ENCODE measurements at places on chromosomes 5 and 9. TPM values are rescaled to one million over a fixed set of nuclear protein-coding genes. Genes with fewer than 3 reads are reported as not detected.

- peak overlapping the region; percentile 52 for H3K27ac ChIP-seq
- H3K4me3 ChIP-seq: no peak overlapping the region
- H3K36me3 ChIP-seq: peaks cover 56% of the 10 kb centered on the region
- no peaks in the 10 kb centered on the region for H3K27me3 ChIP-seq
These were observed 13.6 kb downstream of the TRMO start for GRCh38 chr9:97908705-97909104.

NUTM2G gene
- not detected for total RNA-seq

GRCh38 chr5:5497152-5497788 is 74.8 kb downstream of the ICE1 start:
- peaks cover 20% of the 10 kb centered on the region for H3K4me1 ChIP-seq
- DNase-seq: peak; percentile 37
- no peak overlapping the region for H3K4me3 ChIP-seq
- H3K27me3 ChIP-seq: peaks cover 35% of the 10 kb centered on the region
- no peak overlapping the region for H3K27ac ChIP-seq

- H3K27ac ChIP-seq: no peak overlapping the region
- peaks cover 61% of the 10 kb centered on the region for H3K36me3 ChIP-seq
- no peaks in the 10 kb centered on the region for H3K27me3 ChIP-seq
- no peak for DNase-seq
- H3K4me3 ChIP-seq: no peak overlapping the region
These were observed 53.9 kb downstream of the ERAP1 start for GRCh38 chr5:96753848-96754247.

GRCh38 chr5:168219515-168220410 is 71.7 kb upstream of the WWC1 start:
- H3K4me1 ChIP-seq: no peaks in the 10 kb centered on the region
- DNase-seq: peak; percentile 37
- no peak overlapping the region for H3K27ac ChIP-seq
- no peaks in the 10 kb centered on the region for H3K36me3 ChIP-seq
- H3K27me3 ChIP-seq: peaks cover 15% of the 10 kb centered on the region
- no peak overlapping the region for H3K4me3 ChIP-seq

- DNase-seq: no peak
- H3K4me1 ChIP-seq: peaks cover 5% of the 10 kb centered on the region
- peaks cover 8% of the 10 kb centered on the region for H3K27me3 ChIP-seq
These were observed 33.4 kb upstream of the TENT2 start for GRCh38 chr5:79578876-79579275.

DNA sequence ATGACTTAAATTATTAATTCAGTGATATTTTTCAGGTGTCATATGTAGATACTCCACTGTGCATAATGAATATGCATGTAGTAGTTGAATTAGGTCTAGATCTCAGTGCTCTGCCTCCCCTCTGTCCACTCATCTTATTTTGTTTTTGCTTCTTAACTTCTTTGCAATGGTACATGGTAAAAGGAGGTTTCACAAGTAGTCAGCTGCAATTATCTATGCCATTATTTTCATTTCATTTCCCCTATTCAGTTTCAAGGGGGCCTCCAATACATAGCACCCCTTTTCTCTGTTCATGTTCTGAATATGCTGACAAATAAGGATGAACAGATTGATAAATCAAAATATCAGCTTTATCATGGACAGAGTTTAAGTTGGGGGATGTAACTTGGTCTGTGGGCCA is 511.6 kb upstream of the ZNF608 start:
- H3K27ac ChIP-seq: no peak overlapping the region
- no peaks in the 10 kb centered on the region for H3K36me3 ChIP-seq

- H3K36me3 ChIP-seq: peaks cover 79% of the 10 kb centered on the region
- H3K4me3 ChIP-seq: no peak overlapping the region
- no peak overlapping the region for H3K27ac ChIP-seq
These were observed 36.7 kb upstream of the F2R start for GRCh38 chr5:76679231-76679630.

DNA sequence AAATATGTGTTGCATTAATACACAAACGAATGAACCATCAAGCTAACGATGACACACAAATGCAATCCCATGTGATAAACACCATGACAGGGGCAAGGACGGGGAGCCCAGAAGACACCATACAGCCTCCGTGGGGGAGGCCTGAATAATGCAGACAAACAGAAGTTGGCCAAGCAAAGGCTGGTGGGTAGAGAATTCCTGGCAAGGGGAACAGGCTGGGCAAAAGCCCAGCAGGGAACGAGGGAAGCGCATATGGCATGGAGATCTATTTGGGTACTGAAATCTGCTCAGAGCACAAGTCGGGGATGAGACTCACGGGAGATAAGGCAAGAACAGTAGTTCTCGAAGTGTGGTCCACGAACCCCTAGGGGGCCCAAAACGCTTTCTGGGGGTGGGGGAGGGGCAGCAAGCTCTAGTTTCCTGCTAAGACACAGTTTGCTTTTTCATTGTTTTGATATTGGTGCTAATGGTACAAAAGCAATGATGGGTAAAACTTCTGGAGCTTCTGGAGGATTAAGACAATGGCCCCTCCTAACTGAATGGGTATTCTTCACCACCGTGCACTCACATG is 42.9 kb upstream of the FBXW11 start:
- no peaks in the 10 kb centered on the region for H3K27me3 ChIP-seq
- no peak overlapping the region for H3K27ac ChIP-seq
- H3K4me3 ChIP-seq: no peak overlapping the region
- DNase-seq: no peak
- H3K36me3 ChIP-seq: peaks cover 81% of the 10 kb centered on the region

- no peaks in the 10 kb centered on the region for H3K4me1 ChIP-seq
- peaks cover 4% of the 10 kb centered on the region for H3K36me3 ChIP-seq
- H3K4me3 ChIP-seq: no peak overlapping the region
- peaks cover 22% of the 10 kb centered on the region for H3K27me3 ChIP-seq
- no peak for DNase-seq
- H3K27ac ChIP-seq: no peak overlapping the region
These were observed 2.2 kb downstream of the FBXL7 start for GRCh38 chr5:15502208-15502607.

DNA sequence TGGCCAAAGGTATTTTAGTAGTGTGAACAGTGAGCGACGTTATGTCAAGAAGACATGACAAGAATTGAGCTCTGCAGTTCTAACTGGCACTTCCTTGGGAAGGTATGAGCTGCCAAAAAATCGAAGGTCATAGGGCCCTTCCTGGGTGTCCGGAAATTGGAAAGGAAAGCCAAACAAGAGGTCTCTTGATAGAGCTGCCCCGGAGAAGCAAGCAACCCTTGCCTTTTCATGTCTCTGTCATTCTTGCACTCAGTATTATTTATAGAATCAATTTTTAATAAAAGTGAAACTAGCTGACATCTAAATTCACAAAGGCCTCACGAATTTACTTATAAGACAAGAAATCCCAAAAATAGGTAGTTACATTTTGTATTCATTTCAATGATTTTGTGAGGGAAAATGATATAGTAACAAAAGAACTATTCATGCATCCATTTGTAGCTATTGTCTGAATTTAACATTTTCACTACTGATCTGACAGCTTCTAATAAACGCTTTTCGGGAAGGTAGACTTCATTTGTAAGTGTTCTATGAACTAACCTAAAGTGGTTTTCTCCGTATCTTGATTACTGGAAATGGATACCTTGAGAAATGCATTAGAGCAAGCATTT is 113.8 kb upstream of the VCAN start:
- no peaks in the 10 kb centered on the region for H3K4me1 ChIP-seq
- H3K27ac ChIP-seq: no peak overlapping the region
- no peak overlapping the region for H3K4me3 ChIP-seq

DNA sequence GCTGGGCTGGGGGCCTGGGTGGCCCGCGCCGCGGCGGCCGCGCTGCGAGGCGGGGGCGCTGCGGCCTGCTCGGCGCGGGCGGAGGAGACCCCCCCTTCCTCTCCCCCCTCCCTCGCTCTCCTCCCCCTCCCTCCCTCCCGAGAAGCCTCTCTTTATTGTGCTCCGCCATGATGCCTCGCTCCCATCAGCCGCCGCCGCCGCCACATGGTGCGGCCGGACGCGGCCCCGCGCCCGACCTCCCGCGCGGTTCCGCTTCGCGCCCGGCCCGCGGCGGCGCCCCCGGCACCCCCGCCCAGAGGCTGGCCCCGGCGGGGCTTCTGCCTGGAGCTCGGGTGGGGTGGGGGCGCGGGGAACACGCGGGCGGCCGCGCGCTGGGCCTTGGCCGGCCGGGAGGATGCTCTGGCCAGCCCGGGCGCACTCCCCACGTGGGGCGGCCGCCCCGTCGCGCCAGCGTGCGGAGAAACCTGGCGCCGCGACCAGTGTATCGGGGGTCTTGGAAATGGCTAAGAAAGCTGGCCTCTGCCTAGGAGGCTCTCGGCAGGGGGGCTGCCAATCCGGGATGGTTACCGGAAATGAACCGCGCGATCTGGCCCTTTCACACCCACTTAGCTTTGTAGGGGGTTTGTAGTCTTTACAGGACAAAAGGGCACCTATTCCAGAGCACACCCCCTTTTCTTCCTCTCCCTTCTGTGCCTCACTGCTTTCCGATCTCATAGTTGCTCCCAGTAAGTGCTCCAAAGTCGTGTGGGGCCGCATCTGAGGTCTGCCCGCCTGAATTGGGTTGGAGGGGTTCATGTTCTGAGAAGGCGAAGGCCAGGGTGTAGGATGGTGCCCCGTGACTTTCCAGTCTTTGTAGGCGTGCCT is 1.0 kb downstream of the SET start:
- H3K27ac ChIP-seq: peak overlapping the region; percentile 92
- peak; percentile 58 for DNase-seq
- peaks cover 43% of the 10 kb centered on the region for H3K36me3 ChIP-seq
- H3K27me3 ChIP-seq: no peaks in the 10 kb centered on the region
- H3K4me1 ChIP-seq: peaks cover 57% of the 10 kb centered on the region
- H3K4me3 ChIP-seq: peak overlapping the region; percentile 98

GRCh38 chr5:462051-462481 is 19.1 kb downstream of the EXOC3 start:
- H3K4me1 ChIP-seq: peaks cover 53% of the 10 kb centered on the region
- H3K27ac ChIP-seq: no peak overlapping the region
- no peak for DNase-seq
- no peaks in the 10 kb centered on the region for H3K27me3 ChIP-seq
- no peak overlapping the region for H3K4me3 ChIP-seq

GRCh38 chr5:14138608-14139540 is 4.3 kb upstream of the TRIO start:
- peaks cover 4% of the 10 kb centered on the region for H3K4me1 ChIP-seq
- no peak overlapping the region for H3K27ac ChIP-seq
- DNase-seq: no peak
- H3K27me3 ChIP-seq: peaks cover 28% of the 10 kb centered on the region
- no peak overlapping the region for H3K4me3 ChIP-seq

PCDHGA8 gene
- total RNA-seq: not detected

EPB41L4A gene
- 2.3 TPM for total RNA-seq

GRCh38 chr9:119370816-119371215 is 1.6 kb upstream of the BRINP1 start:
- peaks cover 21% of the 10 kb centered on the region for H3K27me3 ChIP-seq
- no peaks in the 10 kb centered on the region for H3K4me1 ChIP-seq
- DNase-seq: peak; percentile 18

DNA sequence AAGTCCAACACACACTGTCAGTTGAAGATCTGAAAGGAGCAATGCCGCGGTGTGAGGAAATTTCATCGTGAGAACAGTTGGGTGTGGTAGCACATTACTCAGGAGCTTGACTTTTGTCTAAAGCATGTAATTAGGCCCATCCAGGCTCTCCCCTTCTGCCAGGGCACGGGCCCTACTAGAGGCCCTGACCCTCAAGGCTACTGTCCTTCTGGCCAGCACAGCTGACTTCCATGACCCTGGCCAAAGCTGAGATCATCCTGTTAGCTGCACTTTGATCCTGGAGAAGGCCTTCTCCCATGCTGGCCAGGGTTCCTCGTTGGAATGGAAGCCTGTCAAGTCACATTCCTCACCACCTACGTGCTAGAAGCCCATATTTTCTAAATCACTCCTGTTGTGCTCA is 77.8 kb upstream of the SLC1A3 start:
- no peak overlapping the region for H3K27ac ChIP-seq
- H3K27me3 ChIP-seq: peaks cover 8% of the 10 kb centered on the region
- DNase-seq: no peak

GRCh38 chr5:53322257-53322656 is 158.2 kb upstream of the FST start:
- no peaks in the 10 kb centered on the region for H3K27me3 ChIP-seq
- no peaks in the 10 kb centered on the region for H3K4me1 ChIP-seq
- H3K4me3 ChIP-seq: no peak overlapping the region
- no peak overlapping the region for H3K27ac ChIP-seq

- no peaks in the 10 kb centered on the region for H3K27me3 ChIP-seq
- no peaks in the 10 kb centered on the region for H3K36me3 ChIP-seq
These were observed 170.5 kb downstream of the NDUFS4 start for GRCh38 chr5:53730943-53731342.

- H3K36me3 ChIP-seq: no peaks in the 10 kb centered on the region
- H3K27me3 ChIP-seq: peaks cover 27% of the 10 kb centered on the region
- H3K27ac ChIP-seq: no peak overlapping the region
- H3K4me1 ChIP-seq: peaks cover 7% of the 10 kb centered on the region
- no peak for DNase-seq
- H3K4me3 ChIP-seq: no peak overlapping the region
These were observed 68.8 kb downstream of the TLR4 start for GRCh38 chr9:117772960-117773359.

- no peaks in the 10 kb centered on the region for H3K36me3 ChIP-seq
- no peak for DNase-seq
- H3K27ac ChIP-seq: no peak overlapping the region
- no peaks in the 10 kb centered on the region for H3K4me1 ChIP-seq
- peaks cover 32% of the 10 kb centered on the region for H3K27me3 ChIP-seq
These were observed 307.3 kb upstream of the KCNN2 start for GRCh38 chr5:114054594-114054993.

CCDC192 gene
- not detected for total RNA-seq

GRCh38 chr5:129069292-129069691 is 25.3 kb upstream of the ISOC1 start:
- no peak for DNase-seq
- H3K4me3 ChIP-seq: no peak overlapping the region
- H3K4me1 ChIP-seq: no peaks in the 10 kb centered on the region
- no peak overlapping the region for H3K27ac ChIP-seq
- H3K27me3 ChIP-seq: peaks cover 4% of the 10 kb centered on the region
